RPMI8226 (cell line): ENCODE measurements at places on chromosomes 6 and 20.
A peak's percentile ranks its signal among the peaks of the same experiment; 100 is the strongest.

- no peak for DNase-seq
These were observed 1.4 kb upstream of the HSPA12B start for GRCh38 chr20:3730803-3731672.

- DNase-seq = no peak
These were observed 129.1 kb upstream of the OLIG3 start for GRCh38 chr6:137623293-137623692.

- no peak for DNase-seq
These were observed 37.1 kb downstream of the PHF3 start for GRCh38 chr6:63672582-63673129.

DNA sequence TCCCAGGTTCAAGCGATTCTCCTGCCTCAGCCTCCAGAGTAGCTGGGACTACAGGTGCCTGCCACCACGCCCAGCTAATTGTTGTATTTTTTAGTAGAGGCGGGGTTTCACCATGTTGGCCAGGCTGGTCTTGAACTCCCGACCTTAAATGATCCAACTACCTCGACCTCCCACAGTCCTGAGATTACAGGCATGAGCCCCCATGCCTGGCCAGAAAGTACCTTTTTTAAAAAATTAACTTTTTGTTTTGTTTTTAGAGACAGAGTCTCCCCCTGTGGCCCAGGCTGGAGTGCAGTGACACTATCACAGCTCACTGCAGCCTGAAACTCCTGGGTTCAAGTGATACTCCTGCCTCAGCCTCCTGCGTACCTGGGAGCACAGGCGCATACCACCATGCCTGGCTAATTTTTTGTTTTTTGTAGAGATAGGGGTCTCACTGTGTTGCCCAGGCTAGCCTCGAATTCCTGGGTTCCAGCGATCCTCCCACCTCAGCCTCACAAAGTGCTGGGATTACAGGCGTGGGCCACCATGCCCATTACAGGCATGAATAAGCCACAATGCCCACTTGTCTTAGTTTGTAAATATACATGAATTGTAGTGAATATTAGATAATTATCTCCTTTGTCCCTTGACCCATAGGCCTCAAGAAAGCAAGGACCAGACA, 17.4 kb upstream of the EEF1A1 start:
- DNase-seq = no peak

DNA sequence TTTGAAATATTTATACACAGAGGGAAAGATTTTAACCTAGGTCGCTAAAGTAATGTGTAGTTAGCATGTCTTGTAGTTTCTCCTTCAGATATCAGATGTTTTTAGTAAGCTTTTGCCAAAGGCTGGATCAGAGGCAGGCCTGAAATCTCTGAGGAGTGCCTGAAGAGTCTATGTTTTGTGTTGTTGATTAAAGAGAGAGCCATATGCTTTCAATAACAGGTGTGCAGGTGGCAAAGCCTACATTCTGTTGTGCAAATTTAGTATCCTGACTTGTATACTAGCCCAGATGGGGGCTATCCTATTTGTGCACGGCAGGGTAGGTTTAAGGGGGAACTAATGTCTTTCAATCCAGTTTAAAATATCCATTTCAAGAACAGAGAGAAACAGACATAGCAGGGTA, 167.1 kb upstream of the ATXN1 start:
- DNase-seq = no peak

- no peak for DNase-seq
These were observed 63.0 kb upstream of the RIN2 start for GRCh38 chr20:19695081-19695480.

GRCh38 chr20:11826334-11826733, 91.4 kb upstream of the BTBD3 start:
- no peak for DNase-seq

DNA sequence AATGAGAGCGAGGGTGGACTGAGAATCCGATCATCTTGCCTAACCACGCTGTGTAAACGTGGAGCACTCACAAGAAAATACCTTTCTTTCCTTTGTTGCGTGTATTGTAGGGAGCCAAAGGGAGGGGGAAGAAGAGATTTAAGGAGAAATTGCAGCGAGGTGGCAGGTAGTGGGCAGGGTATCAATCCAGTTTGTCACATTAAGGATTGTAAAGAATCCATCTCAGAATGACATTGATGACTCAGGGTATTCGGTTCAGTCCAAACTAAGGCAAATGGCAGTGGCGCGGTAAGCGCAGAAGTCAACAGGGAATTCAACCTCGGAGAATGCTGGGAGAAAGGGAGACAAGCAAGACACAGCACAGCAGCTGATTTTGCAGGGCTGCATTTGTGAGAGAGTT, 146.2 kb downstream of the ID4 start:
- DNase-seq = no peak

DNA sequence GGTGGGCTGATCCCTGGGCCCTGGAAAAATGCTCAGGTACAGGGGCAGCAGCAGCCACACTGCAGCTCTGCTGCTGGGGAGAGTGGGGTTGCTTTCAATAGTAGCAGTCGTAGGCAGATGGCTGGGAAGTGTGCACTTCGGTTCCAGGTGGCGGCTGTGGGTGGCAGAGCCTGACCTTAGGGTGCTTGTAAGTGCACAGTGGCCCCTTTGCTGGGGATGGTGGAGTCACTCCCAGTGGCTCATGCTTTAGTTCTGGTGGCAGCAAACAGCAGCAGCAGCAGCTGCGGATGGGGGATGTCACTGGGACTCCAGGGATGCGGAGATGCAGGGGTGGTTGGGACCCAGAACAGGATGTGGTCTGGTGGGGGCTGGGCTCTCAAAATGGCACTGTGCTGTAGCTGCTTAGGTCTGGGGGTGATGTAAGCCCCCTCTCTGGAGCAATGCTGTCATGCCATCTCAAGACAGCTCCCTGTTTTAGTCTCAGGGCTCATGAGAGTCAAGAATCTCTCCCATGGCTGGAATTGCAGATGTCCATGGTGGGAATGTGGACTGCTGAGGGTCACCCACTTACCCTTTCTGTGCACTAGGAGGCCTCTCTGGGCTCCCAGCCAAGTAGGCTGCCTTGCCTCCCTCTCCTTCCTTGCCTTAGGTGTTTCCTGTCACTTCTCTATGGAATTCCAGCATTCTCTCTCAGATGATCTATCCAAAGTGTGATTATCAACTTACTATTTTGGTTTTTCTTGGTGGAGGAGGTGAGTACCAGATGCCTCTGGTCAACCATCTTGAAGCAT, 146.7 kb upstream of the SLC22A23 start:
- peak; percentile 61 for DNase-seq

DNA sequence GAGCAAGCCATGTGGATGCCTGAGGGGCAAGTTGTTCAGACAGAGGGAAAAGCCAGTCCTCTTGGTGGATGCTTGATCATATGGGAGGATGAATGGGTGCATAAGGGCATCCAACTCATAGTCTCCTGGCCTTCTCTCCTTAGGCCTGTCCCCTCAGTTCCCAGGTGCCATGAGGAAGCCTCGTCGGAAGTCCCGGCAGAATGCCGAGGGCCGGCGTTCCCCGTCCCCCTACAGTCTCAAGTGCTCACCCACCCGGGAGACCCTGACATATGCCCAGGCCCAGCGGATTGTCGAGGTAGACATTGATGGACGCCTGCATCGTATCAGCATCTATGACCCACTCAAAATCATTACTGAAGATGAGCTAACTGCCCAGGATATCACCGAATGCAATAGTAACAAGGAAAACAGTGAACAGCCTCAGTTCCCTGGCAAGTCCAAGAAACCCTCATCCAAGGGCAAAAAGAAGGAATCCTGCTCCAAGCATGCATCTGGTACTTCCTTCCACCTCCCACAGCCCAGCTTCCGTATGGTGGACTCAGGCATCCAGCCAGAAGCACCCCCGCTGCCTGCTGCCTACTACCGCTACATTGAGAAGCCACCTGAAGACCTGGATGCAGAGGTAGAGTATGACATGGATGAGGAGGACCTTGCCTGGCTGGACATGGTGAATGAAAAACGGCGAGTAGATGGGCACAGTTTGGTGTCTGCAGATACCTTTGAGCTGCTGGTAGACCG, 3.8 kb downstream of the BRPF3 start:
- DNase-seq = no peak

DNA sequence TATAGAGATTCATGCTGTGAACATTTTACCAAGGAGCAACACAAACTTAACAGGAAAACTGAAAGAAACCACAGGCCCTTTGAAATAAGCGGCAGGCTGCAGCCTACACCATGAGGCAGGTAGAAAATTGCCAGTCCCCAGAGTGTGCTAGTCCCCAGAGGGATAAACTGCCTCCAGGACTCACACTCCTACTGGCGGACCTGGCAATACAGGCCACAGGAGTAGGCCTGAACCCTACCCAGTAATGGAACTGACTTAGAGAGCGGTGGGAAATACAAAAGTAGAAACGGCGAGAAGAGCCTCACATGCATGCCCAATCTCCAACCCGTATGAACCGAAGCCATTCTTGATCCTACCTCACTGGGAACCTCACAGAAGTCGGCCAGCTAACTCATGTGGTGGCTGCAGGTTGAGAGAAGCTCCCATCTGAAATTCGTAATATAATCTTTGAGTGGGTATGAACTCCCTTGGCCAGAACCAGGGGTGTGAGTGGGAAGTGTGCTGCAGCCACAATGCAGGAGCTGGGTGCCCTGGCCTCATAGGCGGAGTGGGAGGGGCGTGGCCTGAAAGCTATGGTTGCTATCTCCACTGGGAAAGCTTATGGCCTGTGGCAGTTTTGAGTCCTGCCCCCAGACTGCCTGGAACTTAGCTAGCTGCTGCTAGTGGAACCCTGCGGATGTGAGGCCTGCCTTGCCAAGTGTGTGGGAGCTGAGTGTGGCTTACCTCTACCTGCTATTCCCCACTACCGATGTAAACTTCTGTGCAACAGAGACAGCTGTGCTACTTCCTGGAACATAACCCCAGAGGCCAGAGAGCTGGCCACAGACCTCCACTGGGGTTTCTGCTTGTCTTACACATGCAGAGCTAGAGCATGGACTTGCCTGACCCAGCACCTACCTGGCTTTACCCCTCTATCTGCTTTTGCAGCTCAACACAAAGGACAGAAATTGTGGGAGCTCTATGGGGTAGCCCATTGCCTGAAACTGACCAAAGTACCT, 146.5 kb upstream of the COL21A1 start:
- no peak for DNase-seq

DNA sequence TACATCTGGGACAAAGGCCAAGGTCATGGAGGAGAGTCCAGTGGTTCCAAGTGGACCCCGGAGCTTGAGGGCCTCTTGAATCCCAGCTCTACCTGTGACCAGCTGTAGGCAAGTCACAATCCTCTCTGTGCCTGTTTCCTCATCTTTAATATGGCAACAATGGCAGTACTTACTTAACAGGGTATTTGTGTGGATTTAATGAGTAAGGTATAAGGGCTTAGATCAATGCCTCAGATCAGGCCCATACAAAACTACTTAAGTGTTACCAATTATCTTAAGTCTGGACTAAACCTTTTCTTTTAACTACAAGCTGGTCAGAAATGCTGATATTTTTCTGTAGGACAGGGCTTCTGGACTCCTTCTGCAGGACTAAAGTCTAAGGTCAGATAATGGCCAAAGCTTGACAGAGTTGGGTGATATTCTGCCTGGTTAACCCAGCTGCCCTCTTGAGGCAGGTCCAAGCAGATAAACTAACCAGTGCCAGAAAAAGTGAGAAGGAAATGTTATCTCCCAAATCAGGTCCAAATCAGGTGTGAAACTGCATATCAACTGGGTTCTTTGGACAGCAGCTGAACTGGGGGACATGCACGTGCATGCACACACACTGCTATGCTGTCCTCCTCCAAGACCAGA, 2.2 kb downstream of the SULF2 start:
- DNase-seq = peak; percentile 26

- DNase-seq = no peak
These were observed 62.4 kb upstream of the TMEM200A start for GRCh38 chr6:130303431-130303830.

GRCh38 chr6:27977387-27977786, 20.3 kb downstream of the OR2B6 start:
- no peak for DNase-seq

DNA sequence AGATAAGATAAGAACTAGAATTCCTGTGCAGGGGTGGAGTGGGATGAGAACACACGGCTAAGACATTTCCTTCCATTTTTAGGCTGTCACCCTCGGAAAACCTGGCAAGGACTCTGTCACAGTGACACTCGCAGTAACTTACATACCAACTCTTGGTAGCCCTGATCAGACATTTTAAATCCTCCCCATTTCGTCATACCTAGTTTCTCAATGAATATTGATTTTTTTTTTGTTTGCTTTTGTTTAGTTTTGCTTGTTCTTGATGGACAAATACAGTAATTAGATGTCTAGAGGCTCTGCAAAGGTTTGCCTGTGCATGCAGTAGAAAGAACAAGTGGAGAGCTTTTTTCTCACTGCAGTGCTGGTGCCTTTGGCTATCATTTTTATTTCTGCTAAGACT, 213.0 kb upstream of the FAM83B start:
- DNase-seq = no peak

DNA sequence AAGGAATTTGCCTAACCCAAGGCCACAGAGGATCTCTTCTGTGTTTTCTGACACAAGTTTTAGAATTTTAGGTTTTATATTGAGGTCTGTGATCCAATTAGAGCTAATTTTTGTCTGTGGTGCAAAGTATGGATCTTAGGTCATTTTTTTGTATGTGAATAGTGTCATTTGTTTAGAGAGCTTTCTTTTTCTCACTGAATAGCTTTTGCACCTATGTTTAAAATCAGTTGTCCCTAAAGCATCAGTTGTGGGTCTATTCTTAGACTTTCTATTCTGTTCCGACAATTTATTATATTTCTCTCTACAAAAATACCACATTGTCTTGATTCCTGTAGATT, 341 bp upstream of the MCM9 start:
- no peak for DNase-seq

- no peak for DNase-seq
These were observed 34.5 kb downstream of the FOXP4 start for GRCh38 chr6:41580690-41581089.

DNA sequence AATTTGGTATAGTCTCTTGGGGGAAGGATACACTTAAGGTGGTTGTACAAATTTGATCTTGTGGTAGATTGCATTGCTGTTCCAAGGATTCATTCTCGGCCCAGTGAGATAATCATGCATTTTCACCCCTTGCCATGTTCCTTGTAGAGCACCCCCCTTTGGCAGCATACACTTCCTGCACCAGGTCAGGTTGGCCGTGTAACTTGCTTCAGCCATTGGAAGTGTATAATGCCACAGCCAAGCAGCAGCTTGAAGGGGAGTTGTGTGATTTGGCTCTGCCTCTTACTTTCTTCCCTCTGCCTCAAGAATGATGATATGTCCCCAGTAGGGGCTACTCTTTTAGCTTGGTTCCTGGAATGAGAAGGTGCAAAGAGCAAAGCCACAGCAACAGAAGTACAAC, 21.9 kb downstream of the CCN2 start:
- DNase-seq = no peak

GRCh38 chr6:20751293-20751935, 217.2 kb downstream of the CDKAL1 start:
- DNase-seq = no peak

GRCh38 chr20:2421247-2421646, 40.5 kb downstream of the TGM6 start:
- no peak for DNase-seq

GRCh38 chr6:149211046-149211571, 106.4 kb upstream of the TAB2 start:
- DNase-seq = no peak
